ELF-1 (cell line): ENCODE measurements at places on chromosomes 5 and 9.

- DNase-seq, result no peak
Observed at GRCh38 chr5:155303120-155303519, 289.6 kb downstream of the KIF4B start.

GRCh38 chr5:112907166-112907631, 14.8 kb downstream of the REEP5 start:
- no peak for DNase-seq

DNA sequence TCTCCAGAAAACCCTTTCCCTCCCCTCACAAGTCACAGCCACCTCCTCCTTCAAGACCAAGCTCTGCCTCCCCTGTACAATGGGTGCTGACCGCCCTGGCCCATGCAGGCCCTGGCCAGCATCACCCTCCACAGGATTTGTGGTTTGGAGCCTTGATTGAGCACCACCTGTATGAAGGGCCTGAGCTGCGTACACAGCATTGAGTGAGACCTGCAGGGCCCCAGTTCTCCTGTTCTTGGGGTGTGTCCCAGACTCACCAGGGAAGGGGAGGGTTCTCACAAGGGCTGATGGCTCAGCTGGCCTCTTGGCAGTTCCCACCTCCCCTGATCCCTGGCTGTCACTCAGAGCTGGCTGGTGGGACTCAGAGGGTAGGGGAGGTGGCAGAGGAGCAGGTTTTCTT, 63.7 kb upstream of the IER5L start:
- no peak for DNase-seq

- DNase-seq, result no peak
Observed at GRCh38 chr9:2013743-2014475, 1.2 kb upstream of the SMARCA2 start.

DNA sequence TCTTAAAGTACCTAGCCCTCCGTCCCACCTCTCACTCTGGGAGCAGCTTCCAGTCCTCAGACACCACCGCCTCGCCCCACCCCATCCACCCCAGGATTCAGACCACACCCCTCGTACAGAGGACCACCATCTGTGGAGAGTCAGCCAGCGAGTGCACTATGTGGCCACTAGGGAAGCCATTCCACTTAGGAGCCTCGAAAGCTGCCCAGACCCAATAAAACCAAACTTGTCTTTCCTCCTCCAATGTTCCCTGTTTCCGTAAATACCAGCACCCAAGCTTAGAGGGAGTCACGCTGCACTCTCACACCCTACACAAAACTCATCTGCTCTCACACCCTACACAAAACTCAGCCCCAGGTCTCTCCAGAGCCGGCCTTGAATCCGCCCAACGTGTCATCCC, 1.9 kb downstream of the GCNT4 start:
- DNase-seq, result peak; percentile 53

DNA sequence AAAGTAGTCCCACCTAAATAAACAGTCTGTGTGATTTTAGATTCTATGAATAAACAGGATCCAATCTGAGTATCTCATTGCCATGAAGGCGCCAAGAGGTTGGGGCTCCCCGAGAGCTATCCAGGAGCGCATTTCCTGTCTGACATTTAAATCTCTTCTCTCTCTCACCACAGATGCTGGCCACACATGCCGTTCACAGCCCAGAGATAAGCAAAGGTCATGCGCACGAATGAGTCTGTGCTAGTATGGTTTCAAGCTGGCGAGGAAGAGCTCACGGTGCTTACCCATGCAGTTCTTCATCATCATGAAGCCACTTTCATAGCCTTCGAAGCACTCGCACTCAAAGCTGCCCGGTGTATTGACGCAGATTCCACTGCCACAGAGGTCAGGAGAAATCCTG, 199.4 kb downstream of the FBN2 start:
- DNase-seq, result no peak

DNA sequence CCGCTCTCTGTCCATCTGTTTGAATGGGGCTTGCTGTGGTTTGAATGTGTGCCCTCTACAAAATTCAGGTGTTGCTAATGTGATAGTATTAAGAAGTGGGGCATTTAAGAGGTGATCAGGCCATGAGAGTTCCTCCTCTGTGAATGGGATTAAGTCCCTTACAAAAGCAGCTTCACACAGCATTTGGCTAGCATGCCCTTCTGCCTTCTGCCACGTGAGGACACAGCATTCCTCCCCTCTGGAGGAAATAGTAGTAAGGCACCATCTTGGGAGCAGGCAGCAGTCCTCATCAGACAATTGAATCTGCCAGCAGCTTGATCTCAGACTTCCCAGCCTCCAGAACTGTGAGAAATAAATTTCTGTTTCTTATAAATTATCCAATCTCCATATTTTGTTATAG, 540.2 kb downstream of the CSNK1G3 start:
- DNase-seq, result no peak

- DNase-seq, result peak; percentile 94
Observed at GRCh38 chr5:74684900-74685851, at the start of gene HEXB. HEXB (plus strand) TSS chr5:74685233; CDS start chr5:74685261, 28 bp downstream.

- no peak for DNase-seq
Observed at GRCh38 chr5:93062548-93062947, 518.5 kb downstream of the NR2F1-AS1 start.

DNA sequence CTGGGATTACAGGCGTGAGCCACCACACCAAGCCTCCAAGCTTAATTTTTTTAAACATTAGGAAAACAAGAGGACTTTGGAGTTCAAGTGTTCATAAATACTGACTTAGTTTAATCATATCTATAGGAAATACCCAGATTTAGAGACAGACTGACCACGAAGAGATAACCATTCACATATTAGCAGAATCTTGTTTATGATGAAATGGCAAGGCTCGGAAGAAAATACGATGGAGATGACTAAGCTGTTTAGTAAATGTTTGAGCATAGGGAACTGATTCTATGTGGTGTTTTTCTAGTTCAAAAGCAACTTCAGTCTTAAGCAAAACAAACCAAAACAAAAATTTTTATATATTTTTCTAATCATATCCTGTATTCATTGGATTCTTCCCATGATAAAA, 13.5 kb upstream of the TUSC1 start:
- DNase-seq, result no peak

GRCh38 chr5:84306601-84307000, 78.1 kb downstream of the EDIL3 start:
- no peak for DNase-seq

DNA sequence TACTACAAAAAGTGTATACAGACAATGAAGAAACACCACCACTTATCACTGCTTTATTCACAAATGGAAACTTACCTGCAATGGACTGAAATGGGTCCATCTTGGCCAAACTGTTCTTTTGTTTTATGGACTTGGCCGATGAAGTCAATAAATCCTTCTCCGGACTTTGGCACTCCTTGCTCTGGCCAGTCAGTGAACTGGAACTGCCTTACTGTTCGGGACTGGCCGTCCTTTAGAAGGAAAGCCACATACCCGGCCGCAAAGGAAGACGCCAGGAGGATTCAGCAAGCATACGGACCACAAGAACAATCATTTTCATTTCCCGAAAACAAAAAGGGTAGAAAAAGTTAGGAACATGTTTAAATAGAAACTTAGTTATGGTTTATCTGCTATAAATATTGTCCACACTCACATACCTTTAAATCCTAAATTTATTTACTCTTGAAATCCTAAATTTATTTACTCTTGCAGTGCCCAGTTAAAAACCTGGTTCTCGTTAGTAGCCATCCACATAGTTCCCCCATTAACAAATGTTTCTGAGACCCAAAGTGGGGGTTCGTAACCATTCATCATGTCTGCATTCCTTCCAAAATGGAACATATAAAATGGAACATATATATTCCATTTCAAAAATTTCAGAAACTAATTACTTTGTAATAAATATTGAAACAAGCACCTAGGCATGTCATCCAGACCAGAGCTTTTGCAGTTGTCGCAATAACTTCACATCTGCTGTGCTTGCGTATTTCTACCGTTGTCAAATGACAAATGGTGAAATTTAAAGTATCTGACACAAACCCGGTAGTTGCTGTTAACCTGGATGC, 532.1 kb upstream of the DMAC1 start:
- no peak for DNase-seq

- DNase-seq, result no peak
Observed at GRCh38 chr5:5031665-5032064, 108.5 kb upstream of the ADAMTS16 start.

DNA sequence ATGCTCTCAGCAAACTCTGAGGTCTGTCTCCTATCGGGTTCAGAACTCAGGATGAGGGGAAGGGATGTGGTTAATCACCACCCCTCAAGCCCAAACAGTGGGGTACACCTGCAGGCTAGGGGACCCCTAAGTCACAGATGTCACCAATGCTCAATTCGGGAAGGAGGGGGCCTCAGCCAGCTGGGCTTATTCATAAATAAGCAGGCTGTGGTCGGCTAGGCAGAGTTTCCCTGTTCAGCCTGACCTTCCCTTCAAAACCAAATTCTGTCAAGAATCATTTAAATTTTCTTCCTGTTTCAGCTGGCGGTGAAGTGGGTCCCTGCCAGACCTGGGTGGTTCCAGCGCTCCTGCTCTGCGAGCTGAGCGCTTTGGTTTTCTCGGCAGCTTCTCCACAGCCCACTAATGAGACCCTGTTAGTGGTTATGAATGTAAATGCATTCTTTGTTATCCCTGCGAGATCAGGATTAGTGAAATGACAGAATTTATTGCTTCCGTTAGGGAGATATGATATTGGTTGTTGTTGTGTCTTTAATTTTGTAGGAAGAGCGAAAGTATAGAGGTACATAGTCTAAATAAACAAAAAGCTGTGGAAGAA, 68.3 kb downstream of the AK8 start:
- DNase-seq, result no peak

DNA sequence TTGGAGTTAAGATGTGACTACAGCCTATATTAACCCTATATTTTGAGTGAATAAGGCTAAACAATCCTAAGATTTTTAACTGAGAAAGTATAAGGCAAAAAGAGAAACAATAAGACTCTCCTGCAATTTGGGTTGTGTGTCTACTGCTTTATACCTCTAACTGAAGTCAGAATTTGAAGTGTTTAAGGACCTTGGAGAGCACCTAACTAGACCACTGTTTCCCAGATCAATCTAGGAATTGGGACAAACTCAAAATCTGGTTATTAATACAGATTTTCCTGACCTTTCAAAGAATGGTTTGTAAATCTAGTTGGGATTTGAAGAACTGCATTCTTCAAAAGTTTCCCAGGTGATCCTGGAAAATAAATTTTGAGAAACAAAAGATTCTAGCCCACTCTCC, 42.1 kb downstream of the GABRA1 start:
- DNase-seq, result no peak

- peak; percentile 54 for DNase-seq
Observed at GRCh38 chr5:150513375-150514309, 5.7 kb downstream of the NDST1 start.

DNA sequence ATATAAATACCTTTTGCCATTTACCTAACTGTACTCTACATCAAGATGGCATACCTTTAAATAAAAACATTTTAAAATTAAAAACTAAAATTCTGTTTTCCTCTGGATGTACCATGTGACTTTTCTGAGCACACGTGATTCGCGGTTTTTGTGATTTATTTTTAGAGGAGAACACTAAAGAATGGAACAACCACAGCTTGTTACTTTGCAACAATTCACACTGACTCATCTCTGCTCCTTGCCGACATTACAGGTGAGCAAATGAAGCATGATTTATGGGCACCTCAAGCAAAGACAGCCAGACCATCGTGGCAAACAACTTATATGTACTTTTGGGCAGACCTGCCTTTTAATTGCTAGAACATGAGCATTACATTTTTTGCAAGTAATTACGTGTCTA, 61.3 kb downstream of the GDA start:
- DNase-seq, result no peak

DNA sequence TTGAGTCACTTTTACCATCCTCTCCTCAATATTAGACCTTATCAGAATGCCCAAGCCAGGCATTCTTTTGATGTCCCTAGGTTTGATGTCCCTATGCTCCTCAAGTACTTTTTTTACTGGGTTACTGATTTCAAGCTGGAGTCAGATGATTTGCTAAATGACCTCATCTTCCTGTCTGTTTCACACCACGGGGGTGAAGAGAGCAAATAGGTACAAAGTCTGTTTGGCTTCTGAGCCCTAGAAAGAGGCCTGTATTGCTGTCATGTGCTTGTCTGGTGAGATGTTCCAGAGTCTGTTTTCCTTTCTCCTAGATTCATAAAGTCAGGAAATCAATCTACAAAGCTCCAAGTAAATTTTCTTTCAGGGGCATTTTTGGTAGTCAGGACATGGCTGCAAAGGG, 12.7 kb upstream of the DAB2 start:
- no peak for DNase-seq

GRCh38 chr9:100725371-100725770, 147.5 kb downstream of the CAVIN4 start:
- no peak for DNase-seq

GRCh38 chr5:51895834-51896233, 512.6 kb downstream of the ISL1 start:
- no peak for DNase-seq

DNA sequence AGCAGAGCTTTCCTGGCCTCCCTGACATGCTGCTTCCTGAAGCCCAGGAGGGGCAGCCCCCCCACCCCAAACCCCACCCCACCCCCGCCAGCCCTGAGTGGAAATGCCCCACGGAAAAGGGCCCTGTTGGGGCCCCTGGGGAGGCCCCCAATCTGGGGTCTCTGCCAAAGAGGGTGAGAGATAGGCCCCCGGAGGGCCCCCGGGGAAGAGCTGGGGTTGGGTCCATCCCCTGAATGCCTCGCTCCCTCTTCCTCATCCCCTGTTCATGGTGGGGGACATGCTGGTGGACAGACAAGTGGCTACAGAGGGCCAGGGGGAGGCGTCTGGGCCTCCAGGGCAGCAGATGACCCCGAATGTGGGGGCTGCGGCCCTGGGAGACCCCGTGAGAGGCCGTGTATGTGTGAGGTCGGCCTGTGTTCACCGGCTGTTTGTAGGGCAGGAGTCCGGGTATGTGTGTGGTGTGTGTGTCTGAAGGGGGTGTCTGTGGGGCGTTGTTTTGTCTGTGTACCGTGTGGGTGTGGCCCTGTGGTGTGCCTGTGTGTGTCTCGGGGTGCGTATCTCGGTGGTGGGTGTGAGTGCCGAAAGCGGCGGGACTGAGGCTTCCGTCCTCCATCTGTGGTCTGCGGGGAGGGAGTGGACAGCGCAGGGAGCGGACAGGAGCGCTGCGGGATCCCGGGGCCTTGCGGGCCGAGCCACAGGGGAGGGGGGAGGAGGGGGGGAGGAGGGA, 11.3 kb downstream of the C9orf50 start:
- no peak for DNase-seq

GRCh38 chr5:130724658-130725057, 440.4 kb downstream of the HINT1 start:
- DNase-seq, result no peak

DNA sequence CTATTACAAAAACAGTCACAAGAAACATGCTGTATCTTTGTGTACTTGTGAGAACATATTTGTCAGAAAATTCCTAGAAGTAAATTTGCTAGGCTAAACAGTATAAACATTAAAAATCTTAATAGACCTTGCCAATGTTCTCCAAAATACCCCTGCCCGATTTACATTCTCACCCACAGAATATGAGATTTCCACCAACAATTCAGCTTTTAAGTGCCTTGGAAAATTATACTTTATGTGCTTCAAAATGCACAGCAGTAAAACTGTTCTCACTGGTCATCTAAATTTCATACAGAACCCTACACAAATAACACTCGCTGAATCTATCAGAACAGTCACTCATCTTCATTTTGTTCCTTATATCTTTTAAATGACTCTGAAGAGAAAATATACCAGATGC, 5.5 kb downstream of the MLLT3 start:
- no peak for DNase-seq

GRCh38 chr5:59079622-59080620, 497.0 kb downstream of the RAB3C start:
- DNase-seq, result peak; percentile 15

- no peak for DNase-seq
Observed at GRCh38 chr5:124642151-124642550, 104.3 kb downstream of the ZNF608 start.
